ENCODE measurements at places on chromosomes 12 and 14.

GRCh38 chr12:48777501-48778400, 11.1 kb downstream of the ADCY6 start:
- no peak for DNase-seq

DNA sequence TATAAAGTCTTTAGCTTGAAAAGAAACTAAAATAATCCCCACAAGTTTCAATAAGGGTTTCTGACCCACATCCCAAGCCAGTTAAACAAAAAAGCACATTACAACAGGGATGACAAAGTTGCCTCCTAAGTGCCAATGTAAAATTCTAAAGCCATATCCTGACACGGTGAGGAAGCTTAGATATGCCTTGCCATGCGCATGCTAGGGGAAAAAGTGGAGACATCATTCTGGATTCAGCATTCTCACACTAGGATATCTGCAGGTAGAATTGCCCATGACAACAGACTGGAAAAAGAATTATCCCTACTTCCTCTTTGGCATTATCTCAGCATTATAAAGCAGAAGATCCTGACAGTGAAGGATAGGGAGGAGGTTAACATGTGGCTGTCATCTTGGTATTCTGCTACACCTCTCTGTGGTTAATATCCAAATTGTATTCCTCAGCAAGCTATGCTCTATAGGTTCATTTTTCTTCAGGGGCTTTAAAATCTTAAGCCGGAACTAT, 4.9 kb downstream of the DUSP6 start:
- no peak for DNase-seq

- no peak for DNase-seq
These were observed 267.3 kb upstream of the SRRM4 start for GRCh38 chr12:118714051-118714460.

GRCh38 chr14:93832081-93832480, 43.8 kb upstream of the PRIMA1 start:
- no peak for DNase-seq

GRCh38 chr12:122918827-122919226, 22.9 kb upstream of the VPS37B start:
- DNase-seq, result no peak

DNA sequence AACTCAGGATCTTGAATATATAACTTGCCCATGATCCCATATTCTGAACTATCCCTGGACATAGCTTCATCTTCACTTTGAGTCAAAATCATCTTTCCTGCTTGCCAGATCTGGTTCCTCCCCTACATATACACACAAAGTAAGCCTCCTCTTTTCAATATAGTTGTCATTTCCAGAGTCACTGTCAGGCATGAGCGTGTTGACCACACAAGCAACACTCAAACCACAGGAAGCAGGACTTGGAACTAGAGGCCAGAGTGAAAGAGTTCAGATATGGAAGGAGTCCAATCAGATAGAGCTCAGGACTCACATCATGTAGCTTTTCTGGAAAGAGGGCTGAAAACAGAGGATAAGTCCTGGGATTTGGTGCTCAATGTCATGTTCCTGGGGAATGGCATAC, 1140.6 kb downstream of the BCL11B start:
- no peak for DNase-seq

- DNase-seq, result no peak
These were observed 114.4 kb downstream of the ZNF664 start for GRCh38 chr12:124087266-124088051.

Data from amygdala (tissue), 56 donors.